ENCODE measurements at places on chromosomes 5 and 9.

DNA sequence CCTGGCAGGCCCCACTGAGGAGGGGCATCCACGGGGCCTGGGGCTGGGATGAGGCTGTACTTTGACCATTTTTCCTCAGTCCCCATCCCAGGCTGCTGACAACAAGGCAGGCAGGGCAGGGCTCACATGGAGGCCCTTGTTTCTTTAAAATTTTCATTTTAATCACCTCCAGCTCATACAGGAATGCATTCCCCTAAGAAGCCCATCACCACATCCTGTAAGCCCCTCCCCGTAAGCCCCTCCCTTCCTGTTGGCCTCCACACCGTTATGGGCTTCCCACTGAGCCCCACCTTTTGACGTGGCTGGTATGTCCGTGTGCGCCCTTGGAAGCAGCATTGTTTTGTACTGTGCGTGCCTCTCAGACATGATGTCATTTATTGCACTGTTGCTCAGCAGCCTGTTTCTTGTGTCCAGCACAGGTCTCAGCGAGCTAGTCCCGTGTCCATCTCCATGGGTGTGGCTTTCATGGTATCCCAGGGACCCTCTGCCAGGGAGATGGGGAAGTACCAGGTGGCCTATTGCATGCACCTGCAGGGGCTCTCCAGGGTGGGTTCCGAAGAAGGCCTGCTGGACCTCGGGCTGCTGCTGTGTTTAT is 22.4 kb downstream of the PHF2 start:
- no peak for DNase-seq

GRCh38 chr9:72144756-72145492 is 4.3 kb upstream of the GDA start:
- DNase-seq: no peak

- no peak for DNase-seq
Observed at GRCh38 chr5:168670881-168671575, 91.9 kb upstream of the PANK3 start.

GRCh38 chr5:52787600-52788504 is at the start of the genes ITGA1 and PELO:
TSS of gene ITGA1 (plus strand) at chr5:52787916. CDS start at chr5:52788354, 438 bp downstream.
TSS of gene PELO (plus strand) at chr5:52787916. CDS start at chr5:52800395, 12,479 bp downstream.
- DNase-seq: no peak

GRCh38 chr5:6365142-6365976 is 13.0 kb downstream of the MED10 start:
- no peak for DNase-seq

GRCh38 chr5:147375151-147375550 is 134.7 kb downstream of the DPYSL3 start:
- no peak for DNase-seq

- no peak for DNase-seq
Observed at GRCh38 chr9:76962732-76963131, 56.7 kb upstream of the FOXB2 start.

GRCh38 chr9:114176624-114177291 is 21.4 kb downstream of the COL27A1 start:
- DNase-seq: no peak

DNA sequence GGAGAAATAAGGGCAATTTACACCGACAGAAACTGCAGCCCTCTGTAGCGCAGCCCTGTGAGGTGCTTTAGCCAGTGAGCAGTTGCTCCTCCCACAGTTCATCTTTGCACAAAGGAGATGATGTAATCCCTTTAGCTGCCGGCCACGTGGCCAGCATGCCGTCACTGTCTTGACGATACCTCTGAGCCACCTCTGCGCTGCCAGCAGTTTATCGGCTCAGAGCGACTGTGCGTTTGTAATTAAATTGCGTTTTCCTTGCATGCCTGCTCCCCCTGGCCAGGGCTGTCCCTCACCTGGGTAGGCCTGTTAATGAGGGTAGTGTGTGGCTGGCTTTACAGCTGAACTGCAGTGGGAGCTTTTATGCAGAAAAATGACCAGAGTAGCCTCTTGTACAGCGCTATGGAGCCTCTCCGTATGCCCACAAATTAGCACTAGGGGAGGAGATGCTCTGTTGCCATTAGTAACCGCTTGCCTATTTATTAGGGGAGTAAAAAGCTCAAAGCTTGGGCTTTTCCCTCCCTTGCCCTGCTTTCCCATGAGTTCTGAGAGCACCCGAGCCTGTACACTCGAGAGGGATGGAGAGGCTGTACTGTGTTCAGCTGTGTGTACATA is 107.0 kb downstream of the TRIO start:
- DNase-seq: no peak

DNA sequence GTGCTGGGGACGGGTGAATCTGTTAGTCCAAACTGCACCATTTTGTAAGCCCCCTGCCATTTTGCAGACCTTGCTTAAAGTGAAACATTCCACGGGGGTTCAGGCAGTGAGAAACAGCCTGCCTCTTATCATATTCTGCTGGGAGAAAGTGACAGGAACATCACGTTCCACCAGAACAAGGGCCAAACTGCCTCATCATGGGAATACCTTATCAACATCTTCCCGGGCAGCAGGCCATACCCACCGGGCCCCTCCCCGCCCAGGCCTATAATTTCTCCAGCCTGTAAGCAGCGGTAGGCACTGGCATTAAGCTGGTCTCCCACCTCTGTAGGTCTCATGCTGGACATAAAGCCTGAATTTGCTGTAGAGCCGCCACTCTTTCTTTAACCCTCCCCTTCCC is 1.5 kb upstream of the CFAP77 start:
- DNase-seq: peak; percentile 40

DNA sequence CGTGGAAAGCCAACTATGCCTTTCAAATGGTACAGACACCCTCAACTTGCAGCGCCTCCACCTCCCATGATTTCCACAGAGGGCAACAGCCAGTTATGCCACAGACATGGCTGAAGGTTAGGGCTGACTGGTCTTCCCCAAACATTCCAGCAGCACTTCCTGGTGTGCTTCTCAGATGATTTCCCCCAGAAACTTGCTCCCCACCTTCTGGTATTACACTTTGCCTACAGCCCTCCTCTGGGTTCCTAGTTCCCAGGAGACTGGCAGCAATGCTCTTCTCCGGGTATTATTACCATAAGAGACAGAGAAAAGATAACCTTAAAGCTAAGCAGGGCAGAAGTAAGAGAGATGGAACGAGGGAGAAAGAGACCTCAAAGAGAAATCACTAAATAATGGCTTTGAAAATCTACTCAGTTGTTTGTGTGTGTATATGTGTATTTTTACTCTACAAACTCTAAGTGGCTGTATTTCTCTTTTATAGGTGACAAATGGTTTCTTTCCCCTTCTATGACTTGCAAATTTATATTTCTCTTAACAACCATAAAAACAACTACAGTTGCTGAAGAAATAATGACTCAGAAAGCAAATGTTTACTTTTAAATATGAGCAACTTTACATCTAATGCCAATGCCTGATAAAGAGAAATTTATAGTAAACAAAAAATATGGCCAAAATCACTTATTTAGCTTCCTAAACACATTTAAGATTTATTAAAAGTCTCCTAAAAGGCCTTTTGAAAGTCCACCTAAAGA is 133.8 kb downstream of the PDE4D start:
- no peak for DNase-seq

DNA sequence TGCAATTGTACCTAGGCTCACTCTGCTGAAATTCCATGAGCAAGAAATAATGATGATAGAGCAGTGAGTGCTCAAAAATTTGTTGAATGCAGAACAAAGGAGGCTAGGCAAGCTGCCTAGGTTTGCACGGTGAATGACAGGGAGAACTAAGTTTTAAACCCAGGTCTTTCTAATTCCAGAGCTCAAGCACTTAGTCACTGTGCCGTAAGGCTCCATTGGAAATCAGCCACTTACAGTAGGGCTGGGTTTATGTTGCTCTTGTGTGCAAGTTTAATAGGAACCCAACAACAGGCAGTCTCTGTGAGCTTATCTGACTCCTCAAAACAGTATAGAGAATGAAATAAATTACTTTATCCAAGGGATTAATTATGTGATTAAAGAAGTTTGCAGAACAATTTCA is 147.0 kb downstream of the CSNK1G3 start:
- no peak for DNase-seq

GRCh38 chr9:71820403-71820921 is 52.1 kb upstream of the CEMIP2 start:
- DNase-seq: no peak

DNA sequence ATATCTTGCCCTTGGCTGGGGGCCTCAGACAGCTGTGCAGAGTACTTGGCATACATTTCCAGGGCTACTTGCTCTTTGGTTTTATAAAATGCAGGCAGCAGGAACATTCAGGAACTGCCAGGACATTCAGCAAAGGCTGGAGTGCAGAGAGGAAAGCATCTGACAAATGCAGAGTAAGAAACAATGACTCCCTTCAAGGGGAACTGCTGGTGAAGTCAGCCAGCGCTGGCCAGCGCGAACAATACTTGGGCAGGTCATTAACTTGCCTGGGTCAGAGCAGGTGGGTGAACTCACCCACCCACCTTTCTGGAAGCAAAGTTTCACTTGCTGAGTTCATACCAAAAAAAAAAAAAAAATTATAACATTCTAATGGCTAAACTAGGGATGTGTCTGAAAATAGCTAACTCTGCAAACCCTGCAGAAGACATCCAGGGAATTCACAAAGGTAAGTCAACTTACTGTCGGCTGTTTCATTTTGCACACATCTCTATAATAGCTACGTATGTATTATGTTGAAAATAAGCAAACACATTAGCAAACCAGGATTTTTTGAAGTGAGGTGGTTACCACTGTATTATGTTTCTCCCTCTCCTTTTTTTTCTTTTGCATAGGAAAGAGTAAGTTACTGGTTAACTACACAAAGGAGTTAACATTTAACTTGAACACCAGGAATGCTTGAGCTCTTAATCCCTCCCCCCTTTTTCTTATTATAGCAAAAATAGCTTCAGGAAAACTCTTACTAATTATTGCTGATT is 152.2 kb downstream of the GLIS3 start:
- DNase-seq: no peak

DNA sequence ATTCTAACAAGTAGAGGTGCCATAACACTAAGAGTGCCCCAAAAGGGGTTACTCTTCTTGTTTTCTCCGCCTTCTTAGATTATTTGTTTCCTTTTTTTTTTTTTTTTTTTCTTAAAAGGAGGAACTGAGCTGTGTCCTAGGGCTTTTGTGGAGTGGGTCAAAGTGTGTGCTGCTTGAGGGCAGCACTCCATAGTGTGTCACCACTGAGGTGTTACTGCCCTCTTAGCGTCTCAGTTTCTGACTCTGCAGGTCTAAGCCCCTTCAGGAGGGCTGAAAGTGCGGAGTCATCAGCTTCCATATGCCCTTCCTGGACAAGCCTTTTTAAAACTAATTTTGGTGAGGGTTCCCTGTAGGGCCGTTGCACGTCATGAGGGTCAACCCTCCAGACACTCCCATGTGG is 12.6 kb upstream of the NANS start:
- no peak for DNase-seq

- DNase-seq: no peak
Observed at GRCh38 chr9:76453785-76454184, 5.2 kb upstream of the GCNT1 start.

DNA sequence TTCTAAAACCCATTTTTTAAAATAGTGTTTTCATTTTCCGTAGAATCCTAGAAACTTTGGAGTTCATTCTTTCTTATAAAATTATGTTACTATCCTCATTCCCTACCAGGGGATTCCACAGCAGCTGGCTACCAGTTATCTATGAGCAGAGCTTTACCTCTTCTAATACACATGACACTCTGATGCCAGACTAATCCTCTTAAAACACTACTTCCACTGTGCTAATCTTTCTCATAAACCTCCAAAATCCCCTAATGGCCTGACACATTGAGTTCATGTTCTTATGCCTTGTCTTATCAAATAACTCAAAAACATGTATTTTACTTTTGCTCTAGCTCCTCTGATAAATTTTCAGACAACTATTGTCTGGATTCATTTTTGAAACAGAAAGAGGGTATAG is 633.6 kb upstream of the FTMT start:
- DNase-seq: no peak

- no peak for DNase-seq
Observed at GRCh38 chr9:135302329-135303279, 177.0 kb upstream of the PPP1R26 start.

- no peak for DNase-seq
Observed at GRCh38 chr5:170377027-170377426, 12.1 kb downstream of the KCNMB1 start.

DNA sequence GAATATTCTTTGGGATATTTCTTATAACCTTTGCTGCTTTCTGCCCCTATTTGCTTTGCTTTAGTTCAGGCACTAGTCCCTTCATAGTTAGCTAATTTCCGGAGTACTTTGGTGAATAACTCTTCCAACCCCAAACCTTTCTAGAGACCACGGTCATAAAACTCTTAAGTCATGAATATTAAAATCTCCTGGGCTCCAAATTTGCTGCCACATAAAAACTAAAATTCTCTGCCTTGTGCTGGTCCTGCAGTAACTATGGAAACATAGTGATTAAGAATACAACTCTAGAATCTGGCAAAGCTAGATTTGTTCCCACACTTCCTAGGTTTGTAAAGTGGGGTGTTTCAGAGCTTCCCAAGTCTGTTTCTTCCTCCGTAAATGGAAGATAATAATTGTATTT is 10.0 kb upstream of the ACTBL2 start:
- no peak for DNase-seq

DNA sequence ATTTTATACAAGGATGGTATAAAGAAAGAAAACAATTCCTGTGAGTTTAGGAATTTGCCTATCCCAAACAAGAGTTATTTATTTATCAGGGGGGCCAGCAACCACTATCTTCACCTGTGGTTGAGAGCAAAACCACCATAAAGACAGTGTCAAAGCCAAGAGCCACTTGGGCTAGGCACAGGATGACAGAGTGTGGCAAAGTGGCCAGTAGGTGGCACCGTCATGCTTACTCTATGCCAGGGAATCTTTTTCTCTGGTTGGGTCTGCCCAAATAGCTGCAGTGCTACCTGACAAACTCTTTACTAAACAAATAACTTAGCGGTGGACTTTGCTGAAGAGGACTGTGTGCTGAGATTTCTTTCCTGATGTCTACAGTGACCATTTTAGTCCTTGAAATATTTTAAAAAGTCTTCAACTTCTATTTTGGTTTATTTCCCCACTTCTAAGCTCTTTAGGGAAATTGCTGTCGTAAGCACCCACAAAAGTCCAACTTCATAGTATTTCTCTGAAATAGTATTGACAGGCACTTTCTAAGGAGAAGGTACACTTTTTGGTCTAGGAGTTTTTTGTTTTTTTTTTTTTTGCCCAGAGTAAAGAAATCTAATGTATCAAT is 285.0 kb downstream of the RFX3 start:
- DNase-seq: peak; percentile 44

DNA sequence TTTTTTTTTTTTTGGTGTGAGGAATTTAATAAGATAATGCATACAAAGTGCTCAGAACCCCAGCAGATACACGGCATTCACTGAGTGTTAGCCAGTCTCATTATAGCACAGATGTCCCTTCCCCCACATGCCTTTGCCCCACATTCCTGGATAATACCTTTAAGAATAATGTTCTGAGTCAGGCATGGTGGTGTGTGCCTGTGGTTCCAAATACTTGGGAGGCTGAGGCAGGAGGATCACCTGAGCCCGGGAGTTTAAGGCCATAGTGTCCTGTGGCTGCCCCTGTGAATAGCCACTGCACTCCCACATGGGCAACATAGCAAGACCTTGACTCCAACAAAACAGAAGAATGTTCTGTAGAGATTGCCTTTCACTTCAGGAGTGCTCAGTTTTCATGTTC is 24.2 kb upstream of the ANKRD18A start:
- no peak for DNase-seq

Data from hematopoietic multipotent progenitor cell treated with erythropoietin and hydrocortisone succinate and interleukin-3 and kit ligand, for 15 days (in vitro differentiated cells).